Activated CD4-positive, CD25-positive, alpha-beta regulatory T cell treated with anti-CD3 and anti-CD28 coated beads, Interleukin-2, amount 50 U/mL, for 16 hours (primary cell): ENCODE measurements at places on chromosomes 7 and 10.

- no peak for DNase-seq
Observed at GRCh38 chr10:27285093-27285492, 44.5 kb upstream of the ACBD5 start.

GRCh38 chr10:106284802-106285587, 879.5 kb downstream of the SORCS1 start:
- DNase-seq, result no peak

DNA sequence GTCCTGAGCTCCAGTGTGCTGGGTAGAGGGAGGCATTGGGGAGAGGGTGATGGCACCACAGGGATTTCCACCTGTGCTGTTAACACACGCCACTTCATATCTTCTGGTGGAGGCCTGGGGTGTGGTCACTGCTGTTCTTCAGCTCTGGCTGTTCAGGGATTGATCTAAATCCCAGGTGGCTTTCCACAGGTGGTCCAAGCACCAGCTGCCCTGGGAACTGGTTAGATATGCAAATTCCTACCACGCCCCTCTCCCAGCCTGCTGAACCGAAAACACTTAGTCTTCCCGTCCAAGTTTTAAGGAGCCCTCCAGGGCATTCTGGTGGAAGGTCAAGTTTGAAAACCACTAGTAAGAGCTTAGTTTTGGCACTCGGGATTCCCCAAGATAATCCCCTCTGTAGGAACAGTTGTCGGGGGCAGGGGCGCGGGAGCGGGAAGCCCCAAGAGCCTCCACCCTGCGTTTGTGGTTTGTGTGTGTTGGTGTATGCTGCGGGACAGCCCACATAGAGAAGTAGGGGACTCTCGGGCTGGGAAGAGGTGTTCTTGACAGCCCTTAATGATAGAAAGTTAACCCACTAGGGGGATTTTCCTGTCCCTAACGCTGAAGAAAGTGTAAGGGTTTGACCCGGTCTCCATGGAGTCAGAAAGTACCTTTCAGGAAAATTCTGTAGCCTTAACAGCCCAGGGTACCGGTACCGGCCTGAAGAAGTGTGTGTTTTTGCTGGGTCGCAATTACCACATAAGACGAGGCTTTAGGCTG, 5.1 kb downstream of the DEPP1 start:
- no peak for DNase-seq

- no peak for DNase-seq
Observed at GRCh38 chr10:88147000-88147798, 283.8 kb downstream of the PTEN start.

GRCh38 chr10:61283481-61284221, 169.5 kb downstream of the TMEM26 start:
- DNase-seq, result no peak

DNA sequence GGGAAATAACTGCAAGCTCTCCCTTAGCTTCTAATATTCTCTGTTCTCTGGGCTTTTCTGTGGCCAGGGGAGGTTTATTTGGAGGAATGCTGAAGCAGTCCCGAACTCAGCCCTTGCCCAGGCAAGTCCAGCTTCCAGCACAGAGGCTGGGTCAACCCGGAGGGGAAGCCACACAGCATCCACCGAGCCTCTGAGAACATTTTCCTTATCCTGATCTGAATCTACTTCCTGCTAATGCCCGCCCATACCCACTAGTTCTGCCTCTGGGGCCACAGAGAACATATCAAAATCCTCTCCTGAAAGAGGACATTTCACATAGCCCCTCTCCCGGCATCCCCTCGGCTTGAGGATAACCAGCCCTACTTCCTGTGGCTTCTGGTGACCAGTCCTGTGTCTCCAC, 31.1 kb downstream of the SH3PXD2A start:
- DNase-seq, result no peak

GRCh38 chr10:52212062-52212461, 102.0 kb upstream of the DKK1 start:
- DNase-seq, result no peak

- no peak for DNase-seq
Observed at GRCh38 chr10:124086787-124087671, 6.4 kb downstream of the CHST15 start.

DNA sequence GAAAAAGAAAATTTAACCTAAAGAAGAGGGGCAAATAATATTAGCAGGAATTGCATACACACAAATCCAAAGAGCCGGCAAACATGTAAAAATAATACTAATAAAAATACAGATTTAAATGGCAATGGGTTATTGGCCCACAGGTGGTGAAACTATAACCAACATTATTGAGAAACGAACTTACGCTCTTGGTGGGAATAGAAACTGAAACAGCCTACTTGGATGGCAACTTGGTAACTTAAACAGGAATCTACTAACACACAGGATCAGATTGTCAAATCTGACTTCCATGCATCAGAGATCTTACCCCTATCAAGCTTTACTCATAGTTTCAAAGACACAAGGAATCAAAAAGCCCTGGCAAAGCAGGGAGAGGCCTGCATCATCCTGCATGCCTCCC, 66.5 kb downstream of the ANLN start:
- DNase-seq, result no peak

DNA sequence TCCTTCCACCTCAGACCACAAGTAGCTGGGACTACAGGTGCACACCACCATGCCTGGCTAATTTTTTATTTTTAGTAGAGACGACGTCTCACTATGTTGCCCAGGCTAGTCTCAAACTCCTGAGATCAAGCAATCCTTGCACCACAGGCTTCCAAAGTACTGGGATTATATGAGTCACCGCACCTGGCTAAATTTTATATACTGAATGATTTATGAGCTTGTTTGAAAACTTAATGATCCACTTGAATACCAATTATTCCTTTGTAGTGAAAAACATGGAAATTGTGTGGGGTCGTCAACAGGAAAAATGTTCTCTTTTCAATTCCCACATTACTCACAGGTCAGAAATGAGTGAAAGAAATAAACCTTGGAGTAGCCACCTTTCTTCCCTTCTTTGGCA, 31.3 kb downstream of the RAPGEF5 start:
- DNase-seq, result no peak

GRCh38 chr7:84482476-84482875, 287.9 kb upstream of the SEMA3A start:
- DNase-seq, result no peak

DNA sequence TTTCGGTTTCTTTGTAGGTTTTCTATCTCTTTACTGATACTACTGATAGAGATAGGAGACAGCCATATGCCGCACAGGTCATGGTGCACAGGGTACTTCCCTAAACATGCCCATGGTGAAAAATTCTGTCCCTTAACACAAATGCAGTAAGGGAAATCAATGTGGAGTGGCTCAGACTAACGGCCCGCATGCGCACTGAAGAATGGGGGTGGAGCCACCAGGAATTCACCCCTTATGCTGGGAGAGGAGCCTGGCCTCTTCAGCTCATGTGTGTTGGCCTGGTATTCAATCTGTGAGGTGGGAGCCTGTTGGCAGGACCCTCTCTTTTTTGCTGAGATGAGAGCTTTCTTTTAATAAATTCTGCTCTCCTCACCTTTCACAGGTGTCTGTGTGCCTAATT, 8.4 kb upstream of the URGCP start:
- DNase-seq, result no peak

DNA sequence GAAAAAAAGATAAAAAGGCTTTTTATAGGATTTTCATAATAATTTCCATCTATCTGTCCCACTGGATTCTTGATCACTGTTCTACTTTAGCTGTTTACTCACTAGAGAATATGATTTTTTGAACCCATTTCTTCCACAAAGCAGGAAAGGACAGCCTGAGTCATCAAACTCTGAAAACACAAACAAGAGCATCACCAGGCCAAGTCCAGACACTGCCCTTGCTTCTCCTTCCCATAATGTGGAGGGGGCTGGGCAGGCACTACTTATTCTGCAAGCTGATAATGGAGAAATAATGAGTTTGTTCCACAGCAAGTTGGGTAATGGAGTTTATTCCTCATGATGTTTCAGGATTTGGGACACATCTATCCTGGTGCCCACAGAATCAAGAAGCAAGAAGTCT, 13.0 kb upstream of the KCNIP2 start:
- DNase-seq, result no peak

GRCh38 chr7:107045980-107046379, 1.5 kb downstream of the PRKAR2B start:
- no peak for DNase-seq

DNA sequence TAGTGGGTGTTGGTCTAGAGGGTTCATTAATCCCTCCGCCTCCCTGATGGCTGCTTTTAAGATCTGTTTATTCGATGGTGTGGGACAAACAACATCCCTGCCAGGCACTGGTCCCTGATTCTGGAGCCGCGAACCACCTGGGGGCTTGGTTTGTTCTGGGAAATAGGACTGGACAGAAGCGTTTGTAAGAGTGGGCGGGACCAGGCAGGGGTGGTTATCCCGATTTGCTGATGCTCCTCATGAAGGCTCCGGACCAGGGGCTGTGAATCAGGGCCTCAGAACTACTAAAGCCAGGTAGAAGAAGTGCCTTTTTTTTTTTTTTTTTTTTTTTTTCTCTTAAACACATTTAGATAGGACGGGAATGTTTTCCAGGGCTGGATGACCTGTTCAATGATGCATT, 273.4 kb downstream of the WDR37 start:
- no peak for DNase-seq

GRCh38 chr10:93687737-93688136, 14.7 kb downstream of the FRA10AC1 start:
- DNase-seq, result no peak

DNA sequence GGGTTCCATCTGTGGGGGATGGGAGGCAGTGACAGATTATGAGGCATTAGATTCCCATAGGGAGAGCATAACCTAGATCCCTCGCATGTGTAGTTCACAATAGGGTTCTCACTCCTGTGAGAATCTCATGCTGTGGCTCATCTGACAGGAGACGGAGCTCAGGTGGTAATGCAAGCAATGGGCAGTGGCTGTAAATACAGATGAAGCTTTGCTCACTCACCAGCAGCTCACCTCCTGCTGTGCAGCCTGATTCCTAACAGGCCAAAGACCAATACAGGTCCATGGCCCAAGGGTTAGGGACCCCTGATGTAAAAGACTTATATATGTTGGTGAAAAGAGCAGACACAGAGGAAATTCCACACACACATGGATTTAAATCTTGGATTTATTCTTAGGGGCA, 370.2 kb downstream of the NRG3 start:
- no peak for DNase-seq

- DNase-seq, result no peak
Observed at GRCh38 chr7:47317487-47317886, 264.4 kb downstream of the TNS3 start.

DNA sequence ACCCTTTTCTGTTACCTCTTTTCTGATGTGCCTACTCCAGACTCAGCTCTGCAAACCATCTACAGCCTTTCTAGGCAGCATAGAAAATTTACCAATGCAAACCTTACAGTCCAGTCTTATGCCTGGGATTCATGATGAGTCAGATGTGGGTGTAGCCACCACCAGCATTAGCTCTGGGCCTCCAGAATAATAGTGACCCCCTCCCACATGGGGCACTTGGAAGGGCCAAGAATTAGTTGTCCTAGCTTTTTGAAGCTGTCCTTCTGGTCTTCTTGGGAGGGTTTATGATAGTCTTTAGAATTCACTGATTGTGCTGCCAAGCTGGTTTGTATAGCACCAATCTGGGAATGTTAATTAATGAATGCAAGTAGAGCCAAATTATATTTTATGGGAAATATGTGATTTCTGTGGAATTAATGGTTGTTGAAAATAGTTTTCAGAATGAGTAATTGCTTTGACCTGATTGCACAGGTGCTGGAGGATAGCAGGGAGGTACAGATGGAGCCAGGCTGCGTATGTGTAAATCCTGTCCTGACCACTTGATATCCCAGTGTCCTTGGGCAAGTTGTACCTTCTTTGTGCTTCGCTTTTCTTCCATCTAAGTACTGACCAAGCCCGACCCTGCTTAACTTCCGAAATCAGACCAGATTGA, 94.8 kb downstream of the CPED1 start:
- no peak for DNase-seq

GRCh38 chr10:59266321-59266720, 89.9 kb downstream of the PHYHIPL start:
- DNase-seq, result no peak

- no peak for DNase-seq
Observed at GRCh38 chr10:95785317-95785716, 29.4 kb downstream of the ENTPD1 start.

- DNase-seq, result no peak
Observed at GRCh38 chr7:100489824-100490223, 6.1 kb downstream of the NYAP1 start.

- DNase-seq, result no peak
Observed at GRCh38 chr7:47931005-47932004, 17.0 kb downstream of the PKD1L1 start.

GRCh38 chr7:157961731-157962457, 625.1 kb downstream of the DNAJB6 start:
- DNase-seq, result no peak

DNA sequence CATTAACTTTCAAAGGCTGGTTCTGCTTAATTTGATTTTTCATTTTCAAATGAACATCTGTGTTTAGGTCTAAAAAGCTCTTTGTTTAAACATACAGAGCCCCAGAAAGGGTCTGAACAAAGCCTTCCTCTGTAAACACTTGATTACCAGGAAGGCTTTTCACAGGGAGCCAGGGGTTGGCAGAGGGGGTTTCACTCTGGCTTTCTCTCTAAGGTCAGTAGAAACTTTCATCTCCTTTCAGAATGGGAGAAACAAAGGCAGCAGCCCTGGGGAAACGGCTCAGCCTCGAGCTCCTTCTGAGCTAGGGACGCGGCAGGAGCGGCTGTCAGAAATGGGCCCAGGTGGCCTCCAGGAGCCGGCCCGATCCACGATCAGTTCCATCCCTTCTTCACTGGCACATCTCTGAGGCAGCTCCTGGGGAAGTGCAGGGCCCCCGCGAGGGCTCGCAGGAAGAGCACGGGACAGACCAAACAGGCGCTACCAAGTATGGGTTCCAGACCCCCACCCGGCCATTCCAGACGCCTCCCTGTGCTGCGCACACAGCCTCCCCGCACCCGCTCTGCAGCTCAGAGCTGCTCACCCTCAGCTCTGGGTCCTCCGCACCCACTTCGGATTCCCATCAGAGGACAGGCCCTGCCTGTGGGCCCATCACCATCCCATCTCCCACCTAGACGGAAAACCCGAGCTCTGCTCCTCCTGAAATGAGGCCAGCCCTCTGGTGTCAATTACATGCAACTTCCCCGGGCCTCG, 124.1 kb downstream of the MAD1L1 start:
- DNase-seq, result no peak

GRCh38 chr10:48549236-48549635, 55.6 kb downstream of the ARHGAP22 start:
- no peak for DNase-seq

- no peak for DNase-seq
Observed at GRCh38 chr7:123500878-123501489, 33.4 kb downstream of the IQUB start.

- DNase-seq, result no peak
Observed at GRCh38 chr10:131750973-131751826, 149.6 kb upstream of the PPP2R2D start.

GRCh38 chr7:23696916-23697441, 13.0 kb upstream of the STK31 start:
- DNase-seq, result no peak

GRCh38 chr10:88962336-88962735, 9.8 kb upstream of the ACTA2 start:
- DNase-seq, result no peak
